Activated naive CD4-positive, alpha-beta T cell treated with anti-CD3 and anti-CD28 coated beads, Interleukin-2, amount 50 U/mL, for 72 hours (primary cell): ENCODE measurements at places on chromosomes 4 and X.

GRCh38 chr4:74284053-74284452, 24.2 kb upstream of the EPGN start:
- DNase-seq, result no peak

DNA sequence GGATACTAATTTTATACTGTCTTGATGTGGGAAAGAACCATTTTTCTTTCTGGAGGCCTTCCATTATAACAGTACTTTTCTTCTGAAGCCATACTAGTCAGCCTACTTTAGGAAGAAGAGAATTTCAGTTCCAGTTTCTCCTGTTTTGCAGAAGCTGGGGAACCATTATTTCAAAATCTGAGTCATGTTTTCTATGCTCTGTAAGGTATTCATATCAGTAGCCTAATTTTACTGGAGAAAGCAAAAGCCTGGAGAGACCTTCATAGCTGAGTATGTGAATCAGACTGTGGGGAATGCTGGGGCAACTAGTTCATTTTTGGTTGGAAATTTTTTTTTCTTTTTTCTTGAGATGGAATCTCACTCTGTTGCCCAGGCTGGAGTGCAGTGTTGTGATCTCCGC, 22.4 kb downstream of the AFF1 start:
- no peak for DNase-seq

GRCh38 chr4:74932832-74933561, at the start of gene PARM1:
Gene PARM1, plus strand, starts transcription at chr4:74933116. Its CDS starts 212 bp downstream, at chr4:74933328.
- peak; percentile 63 for DNase-seq

DNA sequence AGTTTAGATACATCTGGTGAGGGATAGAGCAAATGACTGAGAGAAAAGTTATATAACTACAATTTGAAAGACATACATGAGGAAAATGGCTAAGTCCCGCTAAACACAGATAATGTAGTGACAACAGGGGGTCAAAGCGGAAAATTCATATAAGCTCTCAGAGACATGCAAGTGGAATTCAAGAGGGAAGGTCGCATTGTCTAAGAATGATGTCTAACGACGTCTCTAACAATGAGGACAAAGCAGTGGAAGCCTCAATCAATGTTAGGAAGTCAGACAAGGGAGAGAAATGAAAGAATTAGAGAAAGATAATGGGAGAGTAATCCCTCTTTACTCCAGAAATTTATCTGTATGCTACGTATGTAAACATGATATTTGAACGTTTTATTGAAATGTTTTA, 113.4 kb downstream of the ANTXR2 start:
- no peak for DNase-seq

GRCh38 chrX:129427267-129427666, 96.0 kb downstream of the SMARCA1 start:
- DNase-seq, result no peak

DNA sequence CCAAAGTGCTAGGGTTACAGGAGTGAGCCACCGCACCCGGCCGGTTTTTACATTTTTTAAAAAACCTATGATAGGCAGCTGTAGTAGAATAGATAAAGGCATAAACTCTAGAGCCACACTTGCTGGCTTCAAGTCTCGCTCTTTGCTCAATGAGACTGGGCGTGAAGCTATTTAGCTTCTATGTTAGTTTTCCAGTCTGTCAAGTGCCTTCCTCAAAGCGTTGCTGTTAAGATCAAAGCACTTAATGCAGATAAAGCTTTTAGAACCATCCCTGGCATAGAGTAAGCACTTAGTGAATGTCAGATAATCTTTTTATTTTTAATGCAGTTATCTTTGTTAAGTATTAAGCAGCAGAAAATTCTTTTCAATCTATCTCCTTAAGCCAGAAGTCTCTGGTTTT, 42.0 kb upstream of the BMPR1B start:
- DNase-seq, result no peak

DNA sequence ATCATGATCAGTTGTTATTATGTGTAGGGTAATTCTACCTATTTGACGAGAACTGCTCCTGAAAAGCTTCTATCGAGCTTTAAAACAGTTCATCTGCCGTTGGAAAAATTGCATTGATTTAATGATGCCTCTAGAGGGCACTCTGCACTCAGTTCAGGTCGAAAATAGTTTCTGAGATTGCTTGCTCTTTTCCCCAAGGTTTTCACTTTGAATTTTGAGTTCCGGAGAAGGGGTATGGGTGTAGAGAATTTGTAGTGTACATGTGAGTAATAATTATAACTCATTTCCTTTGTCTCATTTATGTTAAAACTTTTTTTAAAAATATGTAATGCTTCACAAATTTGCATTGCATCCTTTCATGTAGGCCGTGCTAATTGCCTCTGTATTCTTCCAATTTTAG, 28.4 kb upstream of the TNIP3 start:
- no peak for DNase-seq

GRCh38 chr4:1356181-1356998, 9.4 kb downstream of the UVSSA start:
- DNase-seq, result no peak

DNA sequence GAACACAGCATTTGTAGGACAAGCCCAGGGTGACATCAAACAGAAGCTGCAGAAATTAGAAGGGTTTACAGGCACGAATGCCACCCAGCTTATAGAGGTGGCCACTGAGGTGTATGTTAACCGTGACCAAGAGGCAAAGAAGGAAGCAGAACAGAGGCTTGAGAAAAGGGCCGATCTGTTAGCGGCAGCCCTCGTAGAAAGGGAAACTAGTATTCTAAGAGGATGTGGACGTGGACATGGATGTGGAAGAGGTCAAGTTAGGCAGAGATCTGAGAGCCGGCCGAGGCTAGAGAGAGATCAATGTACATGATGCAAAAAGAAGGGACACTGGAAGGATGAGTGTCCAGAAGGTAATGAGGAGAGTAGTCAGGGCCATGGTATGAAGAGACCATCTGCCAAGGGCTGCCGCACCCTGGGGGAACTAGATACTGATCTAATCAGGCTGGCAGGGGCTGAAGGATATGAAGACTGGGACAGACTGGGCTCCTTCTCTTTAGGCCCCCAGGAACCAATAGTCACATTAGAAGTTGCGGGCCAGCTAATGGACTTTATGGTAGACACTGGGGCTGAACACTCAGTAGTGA, 27.5 kb downstream of the LIAS start:
- no peak for DNase-seq

DNA sequence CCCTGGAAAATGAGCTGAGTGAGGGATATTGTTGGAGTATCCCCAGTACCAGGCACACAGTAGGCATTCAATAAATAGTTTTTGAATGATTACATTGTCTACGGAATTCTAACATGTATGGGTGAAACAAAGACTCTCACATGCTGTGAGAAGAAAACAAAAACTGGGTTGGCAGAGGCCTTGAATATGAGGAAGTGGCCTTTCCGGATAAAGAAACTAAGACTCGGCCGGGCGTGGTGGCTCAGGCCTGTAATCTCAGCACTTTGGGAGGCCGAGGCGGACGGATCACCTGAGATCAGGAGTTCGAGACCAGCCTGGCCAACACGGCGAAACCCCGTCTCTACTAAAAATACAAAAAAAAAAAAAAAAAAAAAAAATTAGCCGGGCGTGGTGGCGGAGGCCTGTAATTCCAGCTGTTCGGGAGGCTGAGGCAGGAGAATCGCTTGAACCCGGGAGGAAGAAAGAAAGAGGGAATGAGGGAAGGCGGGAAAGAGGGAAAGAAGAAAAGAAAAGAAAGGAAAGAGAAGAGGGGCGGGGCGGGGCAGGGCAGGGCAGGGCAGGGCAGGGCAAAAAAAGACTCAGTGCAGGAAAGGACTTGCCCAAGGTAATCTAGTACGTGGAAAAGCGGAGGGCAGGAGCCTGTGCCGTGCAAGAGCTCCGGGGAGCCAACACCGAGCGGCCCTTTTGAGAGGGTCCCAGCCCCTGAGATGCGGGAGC, 689 bp upstream of the TMA16 start:
- DNase-seq, result no peak

GRCh38 chr4:144670776-144671175, 24.8 kb downstream of the HHIP start:
- DNase-seq, result no peak

DNA sequence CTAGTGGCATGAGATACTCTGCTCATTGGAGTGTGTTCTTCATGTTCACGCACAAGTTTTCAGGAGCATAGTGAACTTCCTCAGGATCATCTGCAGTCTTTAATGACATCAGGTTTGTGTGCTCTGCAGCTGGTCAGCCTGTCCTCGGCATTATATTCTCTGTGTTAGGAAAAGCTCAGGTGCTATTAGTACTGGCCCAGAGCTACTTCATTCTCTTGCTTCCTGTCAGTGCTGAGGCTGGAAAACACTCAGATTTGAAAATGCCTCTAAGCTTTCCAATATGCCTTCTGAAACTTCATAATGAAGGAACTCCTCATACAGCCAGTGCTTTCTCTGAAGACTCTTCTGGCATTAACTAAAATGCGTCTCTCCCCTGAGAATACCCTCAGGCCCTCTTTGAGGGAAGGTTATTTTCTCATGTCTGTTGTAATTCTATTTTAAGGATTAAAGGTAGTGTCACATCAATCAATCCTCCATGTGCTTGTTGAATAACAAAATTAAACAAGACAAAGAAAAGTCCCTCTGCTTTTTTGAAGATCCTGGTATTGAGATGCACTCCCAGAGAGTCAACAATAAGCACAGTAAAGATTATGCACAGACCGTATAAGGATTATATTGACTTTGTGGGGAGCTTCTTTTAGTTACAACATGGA, 666.4 kb downstream of the ADGRL3 start:
- no peak for DNase-seq

DNA sequence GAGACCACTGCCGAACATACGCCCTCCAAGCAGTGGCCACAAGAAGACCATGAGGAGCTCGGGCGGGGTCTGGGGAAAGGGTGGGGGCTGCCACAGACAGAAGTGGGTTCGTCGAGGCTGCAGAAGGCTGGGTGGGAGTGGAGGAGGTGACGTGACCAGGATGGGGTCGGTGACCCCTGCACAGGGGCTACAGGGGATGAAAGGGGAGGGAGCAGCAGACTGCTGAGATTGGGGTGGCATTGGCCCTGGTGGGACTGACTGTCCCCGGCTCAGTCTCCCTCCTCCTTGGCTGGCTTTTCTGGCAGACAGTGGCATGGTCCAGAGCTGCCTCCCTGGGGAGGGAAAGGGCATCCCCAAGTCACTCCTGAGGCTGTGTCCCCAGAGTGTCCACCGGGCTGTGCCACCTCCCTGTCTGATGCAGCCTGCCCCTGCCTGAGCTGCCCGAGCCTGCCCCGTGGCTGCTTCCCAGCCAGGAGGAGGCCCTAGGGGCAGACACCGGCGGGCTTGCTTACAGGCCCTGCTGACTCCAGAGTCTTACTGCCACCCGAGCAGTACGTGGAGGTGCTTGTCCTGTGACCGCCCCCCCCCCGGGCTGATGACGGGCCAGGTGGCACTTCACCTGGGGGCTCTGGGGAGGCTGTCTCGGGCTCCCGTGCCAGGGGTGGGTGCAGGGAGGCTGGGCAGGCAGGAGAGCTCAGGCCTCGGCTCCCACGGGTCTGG, 7.2 kb downstream of the SH3BP2 start:
- DNase-seq, result no peak

- no peak for DNase-seq
Measured at GRCh38 chr4:2295900-2296442, 34.1 kb upstream of the MXD4 start.

GRCh38 chr4:148575577-148575976, 133.4 kb upstream of the NR3C2 start:
- DNase-seq, result no peak

DNA sequence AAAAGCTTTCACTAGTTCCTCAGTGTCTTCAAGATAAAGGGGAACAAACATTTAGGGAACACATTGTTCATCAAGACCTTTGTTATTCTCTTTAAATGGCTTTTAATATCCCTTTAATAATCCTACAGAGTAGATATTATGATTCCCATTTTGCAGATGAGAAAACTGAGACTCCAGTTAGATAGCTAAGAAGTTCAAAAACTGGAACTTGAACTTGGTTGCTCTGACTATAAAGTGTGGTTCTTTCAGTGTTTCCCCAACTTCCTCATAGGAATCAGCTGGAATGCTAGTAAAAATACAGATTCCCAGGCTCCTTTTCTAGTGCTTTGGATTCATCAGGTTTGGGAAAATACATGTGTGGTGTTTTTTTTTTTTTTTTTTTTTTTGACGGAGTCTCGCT, 37.7 kb downstream of the DLG3 start:
- DNase-seq, result no peak

- no peak for DNase-seq
Measured at GRCh38 chrX:11296051-11296450, 2.8 kb downstream of the AMELX start.

DNA sequence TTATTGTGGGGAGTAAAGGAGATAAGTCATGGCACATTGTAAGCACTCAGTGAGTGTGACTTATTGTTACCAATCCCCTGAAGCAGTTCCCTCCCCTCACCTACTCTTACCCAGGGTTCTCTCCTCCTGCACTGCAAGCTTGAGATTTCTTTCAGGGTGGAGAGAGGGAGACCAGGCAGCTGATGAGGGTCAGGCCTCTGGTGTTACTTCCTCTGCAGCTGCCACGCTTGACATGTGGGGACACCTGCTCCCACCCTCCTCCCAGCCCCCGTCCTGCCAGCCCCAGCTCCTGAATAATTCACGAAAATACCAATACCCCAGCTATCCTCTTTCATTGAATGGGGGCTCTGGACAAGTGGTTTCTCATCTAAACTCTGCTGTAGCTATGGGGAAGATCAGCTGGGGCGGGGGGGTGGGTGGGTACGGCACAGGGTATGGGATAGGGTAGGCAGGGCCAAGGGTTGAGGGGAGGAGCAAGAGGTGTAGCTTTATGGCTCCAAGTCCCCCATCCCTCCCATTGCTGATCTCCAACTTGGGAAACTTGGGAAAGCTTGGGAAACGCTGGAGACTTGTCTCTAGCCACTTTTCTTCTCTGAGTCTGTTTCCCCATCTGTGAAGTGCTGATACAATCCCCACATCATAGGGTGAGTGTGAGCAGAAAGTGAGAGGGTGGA, 148.5 kb upstream of the PJA1 start:
- no peak for DNase-seq

GRCh38 chr4:109164011-109164410, 138.4 kb downstream of the COL25A1 start:
- DNase-seq, result no peak

DNA sequence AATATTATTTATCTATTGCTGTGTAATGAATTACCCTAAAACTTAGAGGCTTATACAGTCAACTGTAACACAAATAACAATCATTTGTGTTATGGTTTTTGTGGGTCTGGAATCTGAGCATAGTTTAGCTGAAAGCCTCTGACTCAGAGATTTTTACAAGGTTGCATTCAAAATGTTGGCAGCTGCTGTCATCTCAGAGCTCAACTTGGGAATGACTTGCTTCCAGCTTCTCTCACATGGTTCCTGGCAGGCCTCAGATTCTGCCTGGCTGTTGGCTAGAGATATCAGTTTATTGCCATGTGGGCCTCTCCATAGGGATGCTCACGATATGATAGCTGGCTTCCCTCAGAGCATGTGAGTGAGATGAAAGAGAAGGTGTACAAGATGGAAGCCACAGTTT, 70.2 kb upstream of the BRWD3 start:
- no peak for DNase-seq

DNA sequence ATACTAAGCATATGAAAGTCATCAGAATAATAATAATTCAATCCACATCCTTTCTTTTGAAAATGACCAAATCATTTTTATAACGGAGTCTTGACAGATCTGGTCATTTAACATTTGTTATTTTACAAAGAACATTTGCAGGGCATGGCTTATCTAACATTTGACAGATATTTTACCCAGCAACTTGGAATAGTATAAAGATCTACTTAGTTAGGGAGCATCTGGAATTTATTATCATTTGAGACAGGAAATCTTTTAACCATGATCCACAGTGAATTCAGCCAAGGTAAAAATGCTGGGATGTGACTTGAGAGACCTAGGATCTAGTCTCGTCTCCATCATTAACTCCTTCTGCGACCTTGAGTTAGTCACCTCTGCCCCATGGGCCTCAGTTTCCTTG, 22.4 kb downstream of the STARD8 start:
- DNase-seq, result no peak

- DNase-seq, result no peak
Measured at GRCh38 chr4:8778291-8778690, 93.3 kb downstream of the HMX1 start.
